OCI-M1 (cell line): ENCODE measurements at places on chromosomes 3 and 15.

GRCh38 chr15:40421246-40422157 lies 15.9 kb downstream of the IVD start:
- DNase-seq: peak; percentile 82

GRCh38 chr3:133504736-133505135 lies 68.8 kb upstream of the CDV3 start:
- DNase-seq: no peak

DNA sequence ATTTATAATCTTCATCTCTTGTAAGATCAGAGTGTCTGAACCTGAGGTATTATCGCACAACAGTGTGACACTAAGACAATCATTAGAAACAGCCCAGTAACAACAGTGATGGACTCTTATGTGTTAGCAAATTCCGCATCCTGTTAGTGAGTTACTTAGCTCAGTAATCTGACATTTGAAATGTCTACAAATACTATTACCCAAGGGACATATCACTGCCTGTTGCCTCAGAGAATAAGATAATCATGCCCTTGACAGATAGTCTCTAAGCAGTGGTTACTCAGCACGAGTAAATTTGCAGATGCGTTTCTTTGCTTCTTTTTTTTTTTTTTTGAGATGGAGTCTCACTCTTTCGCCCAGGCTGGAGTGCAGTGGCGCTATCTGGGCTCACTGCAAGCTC lies 13.4 kb upstream of the RTP1 start:
- no peak for DNase-seq

DNA sequence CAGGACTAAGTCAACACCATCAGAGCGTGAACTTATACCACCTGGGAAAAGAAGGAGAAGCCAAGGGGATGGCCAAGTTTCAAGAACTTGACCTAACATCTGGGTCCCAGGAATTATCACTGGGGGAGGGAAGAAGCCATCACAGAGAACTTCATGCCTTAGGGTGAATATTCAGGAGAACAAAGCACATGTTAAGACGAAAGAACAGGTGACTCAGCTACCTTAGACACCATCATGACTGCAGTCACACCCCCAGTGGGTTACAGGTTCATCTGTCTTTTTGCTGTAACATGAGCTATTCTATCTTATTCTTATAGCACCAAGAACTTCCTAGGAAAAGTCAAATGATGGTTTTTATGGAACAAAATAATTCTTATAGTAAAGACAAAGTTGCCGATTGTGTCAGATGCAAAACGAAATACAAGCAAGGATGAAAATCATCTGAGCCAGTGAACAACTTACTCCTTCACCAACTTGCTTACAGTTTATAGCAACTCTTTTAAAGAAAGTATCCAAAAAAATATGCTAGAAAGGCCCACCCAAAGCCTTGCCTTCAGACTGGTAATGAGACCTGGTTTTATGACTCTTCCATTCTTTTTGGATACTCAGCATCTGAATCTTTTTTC lies 72.0 kb downstream of the TPRA1 start:
- DNase-seq: no peak

GRCh38 chr3:134708671-134709070 lies 57.8 kb upstream of the KY start:
- DNase-seq: no peak

GRCh38 chr3:183310936-183311335 lies 57.9 kb downstream of the B3GNT5 start:
- no peak for DNase-seq

- DNase-seq: no peak
Measured at GRCh38 chr3:118262800-118263402, 771.7 kb downstream of the IGSF11 start.

DNA sequence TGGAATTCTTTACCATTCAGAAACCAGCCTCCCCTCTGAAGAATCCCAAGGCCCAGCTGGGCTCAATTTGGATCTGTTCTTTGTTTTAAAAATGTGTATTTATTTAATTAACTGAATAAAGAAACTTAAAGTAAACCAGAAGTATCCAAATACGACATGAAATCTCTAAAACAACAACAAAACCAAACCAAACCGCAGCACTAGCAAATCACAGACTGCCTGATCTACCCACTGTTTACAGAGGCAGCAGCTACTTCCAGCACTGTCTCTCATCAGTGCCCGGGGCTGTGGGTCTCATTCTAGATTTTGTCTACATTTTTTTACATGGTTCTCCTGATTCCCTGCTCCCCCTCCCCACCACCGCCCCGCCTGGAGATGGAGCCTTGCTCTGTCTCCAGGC lies 2.3 kb downstream of the FLNB start:
- no peak for DNase-seq

- peak; percentile 73 for DNase-seq
Measured at GRCh38 chr3:129599607-129600006, 6.9 kb downstream of the PLXND1 start.

GRCh38 chr3:72604328-72604727 lies 243.9 kb downstream of the SHQ1 start:
- no peak for DNase-seq

DNA sequence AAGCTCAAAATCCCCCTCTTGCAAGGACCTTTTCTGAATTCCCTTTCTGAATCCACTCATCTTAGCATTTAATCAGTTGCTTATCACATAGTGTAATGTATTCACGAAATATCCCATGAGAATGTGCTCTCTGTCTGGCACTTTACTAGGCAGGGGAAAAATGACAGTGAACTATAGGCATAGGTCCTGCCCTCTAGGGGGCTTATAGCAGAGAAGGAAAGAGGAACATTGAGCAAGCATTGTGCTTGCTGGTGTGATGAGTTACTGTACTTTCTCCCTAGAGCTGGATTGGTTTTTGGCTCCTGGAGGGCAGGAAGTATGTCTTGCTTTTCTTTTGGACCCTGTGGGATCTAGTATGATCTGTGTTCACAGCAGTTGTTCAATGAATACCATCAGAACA lies 26.5 kb downstream of the DUOX2 start:
- DNase-seq: peak; percentile 54

DNA sequence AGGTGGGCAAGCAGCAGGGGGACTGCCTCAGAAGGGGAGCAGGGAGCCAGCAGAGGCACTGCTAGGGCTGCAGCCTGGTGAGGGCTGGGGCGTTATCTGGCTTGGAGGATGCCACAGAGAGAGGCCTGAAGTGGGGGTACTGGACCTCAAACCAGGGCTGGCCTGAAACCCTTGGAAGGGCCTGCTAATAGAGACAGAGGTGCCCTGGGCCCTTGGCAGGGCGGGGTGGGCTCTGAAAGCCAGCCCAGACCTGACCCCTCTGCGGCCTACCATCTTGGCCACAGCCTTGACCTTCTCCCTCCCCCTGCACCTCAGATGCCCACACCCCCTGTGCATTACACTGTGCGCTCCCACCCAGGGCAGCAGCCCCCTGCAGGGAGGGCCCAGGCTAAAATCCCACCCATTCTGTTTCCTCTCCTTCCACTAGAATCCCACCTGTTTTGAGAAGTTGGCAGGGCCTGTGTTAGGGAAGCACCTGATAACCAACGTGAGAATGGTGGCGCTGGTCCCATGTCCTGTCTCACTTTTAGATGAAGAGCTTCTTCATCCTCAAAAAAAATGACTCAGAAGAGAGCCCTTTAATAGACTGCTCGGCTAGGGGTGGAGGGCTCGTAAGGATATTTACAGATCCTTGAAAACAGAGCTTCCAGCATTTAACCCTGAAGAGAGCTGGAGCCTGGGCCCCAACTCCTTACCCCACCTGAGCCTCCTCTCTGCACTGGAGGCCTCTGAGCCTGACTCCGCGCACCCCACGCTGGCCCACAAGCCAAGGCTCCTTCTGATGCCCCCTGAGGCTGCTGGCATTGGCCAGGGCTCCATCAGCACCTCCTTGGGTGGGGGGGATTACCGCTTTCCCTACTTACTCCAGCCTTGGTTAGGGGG lies 29.8 kb downstream of the LOXL1 start:
- no peak for DNase-seq

DNA sequence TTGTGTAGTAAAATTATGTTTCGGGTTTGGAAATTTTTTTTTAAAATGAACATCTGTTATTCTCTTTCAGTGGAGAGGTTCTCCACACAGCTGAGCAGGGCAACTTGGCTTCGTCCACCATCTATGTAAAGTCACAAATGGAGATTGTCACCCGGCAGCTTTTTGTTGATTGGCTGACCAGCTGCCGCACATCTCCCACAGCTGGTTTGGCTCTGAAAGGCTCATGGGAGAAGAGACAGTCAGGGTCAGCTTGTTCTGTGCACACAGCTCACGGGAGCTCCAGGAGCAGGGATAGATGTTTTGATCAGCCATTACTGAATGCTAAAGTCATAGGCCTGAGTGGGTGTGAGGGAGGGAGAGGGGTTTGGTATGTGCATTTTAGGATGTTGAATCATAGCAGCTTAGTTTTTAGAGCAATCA lies 12.9 kb upstream of the CCDC80 start:
- no peak for DNase-seq

DNA sequence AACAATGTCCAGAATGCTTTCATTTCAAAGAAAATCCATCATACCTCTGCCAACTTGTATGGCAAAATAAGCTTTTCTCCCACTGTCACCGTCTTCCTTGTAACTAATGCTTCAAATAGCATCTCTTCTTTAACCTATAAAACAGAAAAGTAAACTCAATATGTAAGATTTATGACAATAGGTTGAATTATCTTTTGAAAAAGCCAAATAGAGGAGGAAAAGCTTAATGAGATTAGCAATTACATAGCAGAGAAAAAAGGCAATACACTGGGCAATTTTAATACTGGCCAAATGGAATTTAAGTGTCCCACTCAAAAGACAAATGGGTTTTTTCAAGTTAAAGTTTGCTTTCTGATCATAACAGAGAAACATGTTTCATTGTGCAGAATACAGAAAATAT lies 118.1 kb downstream of the MYO9A start:
- no peak for DNase-seq

DNA sequence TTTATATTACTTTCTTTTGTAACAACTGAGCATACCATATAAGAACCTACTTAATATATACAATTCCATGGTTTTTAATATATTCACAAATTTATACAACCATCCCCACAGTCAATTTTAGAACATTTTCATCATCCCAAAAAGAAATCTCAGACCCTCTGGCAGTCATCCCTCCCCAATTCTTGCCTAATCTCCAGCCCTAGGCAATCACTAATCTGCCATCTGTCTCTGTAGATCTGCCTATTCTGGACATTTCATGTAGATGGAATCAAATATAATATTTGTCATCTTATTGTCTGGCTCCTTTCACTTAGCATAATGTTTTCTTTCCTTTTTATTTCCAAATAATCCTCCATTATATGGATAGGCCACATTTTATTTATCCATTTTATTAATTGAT lies 92.5 kb downstream of the LARS2 start:
- DNase-seq: no peak

- no peak for DNase-seq
Measured at GRCh38 chr3:55362210-55362960, 124.7 kb downstream of the WNT5A start.

- DNase-seq: no peak
Measured at GRCh38 chr3:69250014-69250413, 127.6 kb upstream of the LMOD3 start.

DNA sequence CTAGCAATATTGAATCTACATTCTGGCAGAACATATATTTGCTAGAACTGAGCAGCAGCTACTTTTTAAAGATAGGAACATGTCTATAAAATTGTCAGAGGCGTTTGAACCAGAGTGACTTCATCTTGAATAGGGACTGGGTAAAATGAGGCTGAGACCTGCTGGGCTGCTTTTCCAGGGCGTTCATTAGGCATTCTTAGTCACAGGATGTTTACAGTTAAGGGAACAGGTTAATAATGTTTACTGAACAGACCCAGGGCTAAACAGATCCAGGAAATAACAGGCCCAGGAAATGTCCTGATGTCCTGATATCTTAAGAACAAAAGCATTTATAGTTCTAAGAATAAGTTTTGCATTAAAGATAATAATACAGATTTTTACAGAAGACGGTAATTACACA lies 34.5 kb upstream of the B3GALNT1 start:
- DNase-seq: no peak

DNA sequence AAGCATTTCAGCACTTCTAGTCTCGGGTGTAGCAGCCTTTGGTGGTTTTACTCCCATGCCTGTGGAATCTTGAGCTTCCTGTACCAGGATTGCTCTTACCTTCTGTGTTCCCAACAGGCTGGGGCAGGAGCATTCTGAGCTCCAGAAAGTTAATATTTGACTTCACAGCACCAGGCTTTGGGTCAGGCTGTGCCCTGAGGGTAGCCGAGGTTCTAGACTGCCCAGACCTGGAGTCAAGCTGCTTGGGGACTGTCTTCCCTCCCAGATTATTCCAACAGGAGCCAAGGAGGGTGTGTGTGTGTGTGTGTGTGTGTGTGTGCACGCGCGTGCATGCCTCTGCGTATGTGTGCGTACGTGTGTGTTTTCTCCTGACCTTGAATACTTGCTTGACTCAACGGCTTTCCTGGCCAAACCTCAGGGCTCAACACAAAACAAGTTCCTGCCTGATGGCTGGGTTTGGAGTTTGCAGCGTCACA lies 94.8 kb downstream of the FLNB start:
- DNase-seq: no peak

- no peak for DNase-seq
Measured at GRCh38 chr3:149243540-149243939, 21.9 kb upstream of the CP start.

- no peak for DNase-seq
Measured at GRCh38 chr3:194885766-194886165, 200.1 kb downstream of the FAM43A start.

DNA sequence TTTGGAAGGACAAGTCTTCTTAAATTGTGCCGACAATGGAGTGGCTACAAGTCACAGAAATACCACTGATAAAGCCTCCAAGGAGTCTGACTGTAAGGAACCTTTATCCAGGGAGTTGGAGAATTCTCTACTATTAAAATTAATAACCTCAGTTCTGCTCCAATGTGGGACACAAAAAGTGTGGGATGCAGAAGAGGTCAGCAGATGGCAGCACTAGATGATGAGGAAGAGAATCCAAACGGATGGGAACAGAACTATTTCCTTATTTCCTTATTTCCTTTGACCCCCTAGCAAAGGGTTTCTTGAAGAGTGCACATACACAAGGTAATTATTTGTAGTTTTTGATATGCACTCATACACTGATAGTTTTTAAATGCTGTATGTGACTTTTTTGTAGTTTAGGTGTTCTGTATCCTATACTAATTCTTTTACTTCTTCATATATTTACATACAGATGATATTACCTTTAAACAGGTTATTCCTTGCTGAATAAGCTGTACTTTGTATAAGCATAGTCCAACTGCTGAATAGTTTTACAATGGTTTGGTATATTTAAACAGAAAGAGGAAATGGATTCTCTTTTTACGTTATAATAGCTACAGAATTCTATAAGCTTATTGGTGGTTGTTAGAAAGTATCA lies 25.6 kb upstream of the NLGN1 start:
- peak; percentile 47 for DNase-seq

- DNase-seq: peak; percentile 39
Measured at GRCh38 chr3:106068795-106069194, 200.0 kb upstream of the CBLB start.

- DNase-seq: no peak
Measured at GRCh38 chr15:30974112-30974511, 17.3 kb downstream of the MTMR10 start.

DNA sequence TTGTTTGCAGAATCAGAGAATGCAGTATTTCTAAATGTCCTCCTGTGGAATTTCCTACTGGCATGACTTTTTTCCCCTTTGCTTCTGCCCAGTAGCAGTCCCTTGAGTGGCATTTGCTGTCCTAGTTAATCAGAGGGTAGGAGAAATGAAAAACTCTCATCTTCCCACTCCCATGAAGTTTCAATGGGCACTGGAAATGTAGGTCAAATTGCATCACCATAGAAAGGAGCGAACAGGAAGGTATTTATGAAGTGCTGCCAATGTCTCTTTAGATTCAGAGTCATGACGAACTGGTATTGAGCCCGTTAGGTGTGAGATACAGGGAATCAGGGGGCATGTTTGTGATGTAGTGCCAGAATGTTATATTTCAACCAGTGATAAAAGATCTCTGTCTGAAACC lies 23.2 kb downstream of the ATXN7 start:
- DNase-seq: no peak

- DNase-seq: no peak
Measured at GRCh38 chr3:121165397-121165837, 257.4 kb downstream of the STXBP5L start.
